ENCODE measurements at places on chromosomes 7 and 10. TPM values are rescaled to one million over a fixed set of nuclear protein-coding genes. Genes with fewer than 3 reads are reported as not detected.

AMZ1 gene
- total RNA-seq: not detected

ATP5MK gene
- total RNA-seq: 429 TPM

FAM241B gene
- 7.5 TPM for total RNA-seq

FANK1 gene
- total RNA-seq: 1.8 TPM

RINT1 gene
- 26.9 TPM for total RNA-seq

PNLIP gene
- not detected for total RNA-seq

BPGM gene
- 10.8 TPM for total RNA-seq

POLR3A gene
- 19.8 TPM for total RNA-seq

ADAM12 gene
- 3.1 TPM for total RNA-seq

CLEC5A gene
- not detected for total RNA-seq

SLC13A4 gene
- total RNA-seq: not detected

OR6B1 gene
- total RNA-seq: not detected

SPOCK2 gene
- total RNA-seq: 1.2 TPM

DEPP1 gene
- 0.84 TPM for total RNA-seq

GHRHR gene
- not detected for total RNA-seq

GDF2 gene
- total RNA-seq: not detected

RAB19 gene
- not detected for total RNA-seq

PAX4 gene
- total RNA-seq: not detected

KLF6 gene
- total RNA-seq: 282 TPM

SOSTDC1 gene
- not detected for total RNA-seq

ARMC3 gene
- not detected for total RNA-seq

FFAR4 gene
- total RNA-seq: not detected

CRTAC1 gene
- not detected for total RNA-seq

PRF1 gene
- not detected for total RNA-seq

EBF3 gene
- not detected for total RNA-seq

CACNA2D1 gene
- not detected for total RNA-seq

SP4 gene
- 4.4 TPM for total RNA-seq

HOXA10 gene
- 3.9 TPM for total RNA-seq

FAM107B gene
- 32.1 TPM for total RNA-seq

SH2D4B gene
- not detected for total RNA-seq

DENND2A gene
- not detected for total RNA-seq

ERV3-1 gene
- total RNA-seq: 11.2 TPM

SMO gene
- total RNA-seq: not detected

ACBD7 gene
- total RNA-seq: 0.63 TPM

TMEM236 gene
- total RNA-seq: 0.37 TPM

Data from MCF 10A (cell line).